ENCODE measurements at places on chromosomes 6 and 20. TPM values are rescaled to one million over a fixed set of nuclear protein-coding genes. Genes with fewer than 3 reads are reported as not detected.
A peak's percentile ranks its signal among the peaks of the same experiment; 100 is the strongest.

DNA sequence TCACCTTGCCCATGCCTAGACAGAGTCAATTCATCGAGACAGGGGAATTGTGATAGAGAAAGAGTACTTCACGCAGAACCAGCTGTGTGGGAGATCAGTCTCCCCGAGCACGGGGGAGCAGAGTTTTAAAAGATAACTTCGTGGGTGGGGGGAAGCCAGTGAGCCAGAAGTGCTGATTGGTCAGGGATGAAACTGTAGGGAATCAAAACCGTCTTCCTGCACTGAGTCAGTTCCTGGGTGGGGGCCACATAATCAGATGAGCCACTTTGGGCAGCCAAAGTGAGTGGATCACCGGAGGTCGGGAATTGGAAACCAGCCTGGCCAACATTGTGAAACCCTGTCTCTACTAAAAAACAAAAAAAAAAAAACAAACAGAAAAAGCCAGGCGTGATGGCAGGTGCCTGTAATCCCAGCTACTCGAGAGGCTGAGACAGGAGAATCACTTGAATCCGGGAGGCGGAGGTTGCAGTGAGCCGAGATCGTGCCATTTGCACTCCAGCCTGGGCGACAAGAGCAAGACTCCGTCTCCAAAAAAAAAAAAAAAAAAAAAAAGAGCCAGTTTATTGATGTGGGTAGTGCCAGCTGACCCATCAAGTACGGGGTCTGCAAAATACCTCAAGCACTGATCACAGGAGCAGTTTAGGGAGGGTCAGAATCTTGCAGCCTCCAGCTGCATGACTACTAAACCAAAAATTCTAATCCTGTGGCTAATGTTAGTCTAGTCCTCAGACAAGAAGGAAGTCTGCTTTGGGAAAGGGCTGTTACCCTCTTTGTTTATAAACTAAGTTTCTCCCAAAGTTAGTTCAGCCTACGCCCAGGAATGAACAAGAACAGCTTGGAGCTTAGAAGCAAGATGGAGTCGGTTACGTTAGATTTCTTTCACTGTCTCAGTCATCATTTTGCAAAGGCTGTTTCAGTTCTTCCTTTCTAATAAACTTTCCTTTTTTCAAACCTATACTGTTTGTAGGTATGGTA is 3.9 kb upstream of the TRIM39 start:
- no peak for DNase-seq

DNA sequence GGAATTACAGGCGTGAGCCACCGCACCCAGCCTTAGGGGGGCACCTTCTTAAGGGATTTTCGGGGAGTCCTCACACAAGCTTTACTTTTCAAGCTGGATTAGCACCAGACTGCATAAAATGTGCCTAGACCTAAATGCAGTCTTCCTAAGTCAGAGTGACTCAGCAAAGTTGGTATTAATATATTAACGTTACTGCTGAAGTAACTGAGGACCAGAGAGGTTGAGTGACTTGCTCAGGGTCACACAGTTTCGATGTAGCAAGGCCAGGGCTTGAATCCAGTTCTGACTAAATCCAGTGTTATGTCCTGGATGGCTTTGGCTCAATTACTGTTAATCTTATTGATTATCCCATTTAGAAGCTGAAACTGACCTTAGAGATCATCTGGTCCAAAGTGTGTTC is 13.4 kb downstream of the EDEM2 start:
- DNase-seq: no peak

DNA sequence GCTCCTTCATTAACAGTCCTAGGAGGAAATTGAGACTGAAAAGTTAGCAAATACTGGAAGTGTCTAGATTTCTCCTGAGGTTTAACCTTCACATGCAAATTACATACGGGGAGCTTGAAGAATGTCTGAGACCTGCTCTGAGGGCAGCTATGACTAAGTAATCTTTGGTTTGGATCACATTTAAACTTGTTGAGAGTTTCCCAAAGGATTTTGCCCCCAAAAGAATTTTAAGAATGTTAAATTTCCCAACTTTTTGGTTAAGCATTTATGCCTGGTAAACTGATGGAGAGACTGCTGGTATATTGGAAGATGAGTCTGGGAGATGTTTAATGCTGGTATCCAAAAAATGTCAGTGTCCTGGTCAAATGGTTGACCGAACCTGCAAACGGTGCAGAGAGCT is 97.0 kb downstream of the RREB1 start:
- no peak for DNase-seq

DNA sequence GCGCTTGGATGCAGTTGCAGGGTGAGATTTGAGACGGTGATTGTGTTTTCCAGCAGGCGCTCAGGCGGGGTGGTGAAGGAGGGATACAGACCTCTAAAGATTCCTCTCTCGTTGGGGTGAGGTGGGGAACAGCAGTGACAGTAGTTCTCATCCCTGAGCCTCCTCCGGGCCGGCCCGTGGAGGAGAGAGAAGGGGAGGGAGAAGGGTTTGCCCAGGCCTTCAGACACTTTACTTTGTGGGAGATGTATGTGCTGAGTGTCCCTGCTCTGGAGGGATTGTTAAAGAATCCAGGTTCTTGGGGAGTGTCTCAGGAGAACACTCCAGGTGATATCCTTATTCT is 41.0 kb downstream of the PSMB9 start:
- DNase-seq: no peak

DNA sequence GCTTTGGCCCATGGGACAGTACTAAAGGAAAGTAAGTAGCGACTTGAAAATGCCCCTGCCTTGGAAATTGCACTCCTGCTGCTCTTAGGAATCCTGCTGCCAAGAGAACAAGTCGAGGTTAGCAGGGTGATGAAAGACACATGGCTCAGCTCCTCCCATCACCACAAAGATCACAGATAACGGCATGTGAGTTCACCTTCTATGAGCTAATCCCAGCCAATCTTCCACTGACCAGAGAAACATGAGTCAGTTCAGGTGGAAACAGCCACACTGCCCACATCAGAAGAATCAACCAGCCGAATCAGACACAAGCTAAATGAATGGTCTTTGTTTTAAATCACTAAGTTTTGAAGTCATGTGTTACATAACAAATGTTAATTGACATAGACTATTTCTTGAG is 106.3 kb downstream of the PRKN start:
- no peak for DNase-seq

DNA sequence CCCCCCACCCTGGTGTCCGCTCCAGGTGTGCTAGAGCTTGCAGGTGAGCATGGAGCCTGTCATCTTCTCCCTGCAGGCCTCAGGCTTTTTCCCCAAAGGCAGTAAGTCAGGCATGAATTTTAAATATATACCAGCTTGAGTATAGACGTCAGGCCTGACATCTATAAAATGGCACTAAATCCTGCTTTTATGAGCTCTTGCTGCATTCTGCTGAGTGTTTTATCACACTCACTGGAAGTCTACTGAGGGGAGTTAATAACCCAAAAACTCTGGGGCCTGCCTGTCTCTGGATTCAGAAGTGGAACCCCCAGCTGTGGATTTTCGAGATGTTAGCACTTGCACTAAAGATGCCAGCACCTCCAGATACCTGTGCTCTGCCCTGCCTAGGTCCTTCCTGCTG is 133.4 kb upstream of the TOP1 start:
- no peak for DNase-seq

- no peak for DNase-seq
These were observed 43.0 kb upstream of the KCNK16 start for GRCh38 chr6:39365281-39366074.

DNA sequence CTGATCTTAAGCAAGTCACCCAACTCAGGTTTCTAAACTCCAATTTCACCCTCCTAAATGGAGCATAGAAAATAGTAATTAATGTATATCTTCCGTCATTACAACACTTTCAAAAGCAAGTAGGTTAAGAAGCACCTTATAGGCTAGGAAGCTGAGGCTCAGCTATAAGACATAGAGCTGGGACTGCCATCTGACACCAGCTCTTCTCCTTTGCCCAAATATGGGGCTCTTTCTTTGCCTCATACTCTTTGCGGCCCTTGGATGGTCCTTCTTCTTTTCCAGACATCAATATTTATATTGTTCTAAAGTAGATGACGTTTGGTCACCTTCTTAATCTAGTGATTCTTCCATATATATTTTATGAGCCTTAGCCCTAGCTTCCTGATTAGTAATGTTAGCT is 413.2 kb downstream of the LMBRD1 start:
- DNase-seq: no peak

- no peak for DNase-seq
These were observed 14.9 kb downstream of the GHRH start for GRCh38 chr20:37246736-37247135.

GRCh38 chr6:135188718-135189117 is 7.6 kb downstream of the MYB start:
- no peak for DNase-seq

GRCh38 chr20:1081891-1082290 is 36.5 kb upstream of the PSMF1 start:
- DNase-seq: no peak

- DNase-seq: no peak
These were observed 676.6 kb downstream of the DHX35 start for GRCh38 chr20:39638731-39639130.

- no peak for DNase-seq
These were observed 42.0 kb upstream of the SLC2A12 start for GRCh38 chr6:134094441-134094840.

DNA sequence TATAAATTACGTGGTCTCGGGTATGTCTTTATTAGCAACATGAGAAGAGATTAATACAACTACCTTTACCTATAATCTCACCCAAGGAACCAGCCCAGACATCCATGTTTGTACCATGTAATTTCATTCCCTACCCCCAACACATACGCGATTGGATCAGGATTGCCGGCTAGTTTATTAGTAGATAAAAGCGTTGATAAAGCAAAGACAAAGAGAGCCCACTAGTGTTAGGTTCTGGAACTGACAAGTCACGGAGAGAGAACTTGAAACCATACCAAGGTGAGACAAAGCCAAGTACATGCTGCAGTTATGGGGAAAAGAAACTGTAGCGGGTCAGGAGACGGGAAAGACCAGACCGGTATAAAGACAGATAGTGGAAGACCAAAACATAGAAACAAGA is 37.4 kb upstream of the FAM135A start:
- DNase-seq: no peak

- DNase-seq: no peak
These were observed 55.0 kb upstream of the BHLHE23 start for GRCh38 chr20:63061771-63062100.

DNA sequence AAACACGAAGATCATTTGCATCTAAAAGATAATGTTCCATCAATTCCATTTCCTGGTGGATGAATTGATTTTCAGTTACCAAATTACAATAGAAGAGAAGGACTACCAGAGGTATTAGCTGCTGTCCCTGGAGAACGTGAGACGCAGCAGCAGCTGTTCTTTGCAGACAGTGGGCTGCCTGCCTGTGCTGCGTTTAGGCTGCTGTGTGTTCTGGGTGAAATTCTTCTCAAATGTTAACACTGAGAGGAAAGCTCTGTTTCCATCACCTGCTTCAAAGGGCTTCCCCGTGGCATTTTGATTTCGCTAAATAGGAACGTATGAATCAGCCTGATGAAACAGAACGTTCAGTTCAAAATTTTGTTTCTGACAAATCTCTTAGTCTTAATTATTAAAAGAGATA is 362.2 kb downstream of the C6orf118 start:
- no peak for DNase-seq

DNA sequence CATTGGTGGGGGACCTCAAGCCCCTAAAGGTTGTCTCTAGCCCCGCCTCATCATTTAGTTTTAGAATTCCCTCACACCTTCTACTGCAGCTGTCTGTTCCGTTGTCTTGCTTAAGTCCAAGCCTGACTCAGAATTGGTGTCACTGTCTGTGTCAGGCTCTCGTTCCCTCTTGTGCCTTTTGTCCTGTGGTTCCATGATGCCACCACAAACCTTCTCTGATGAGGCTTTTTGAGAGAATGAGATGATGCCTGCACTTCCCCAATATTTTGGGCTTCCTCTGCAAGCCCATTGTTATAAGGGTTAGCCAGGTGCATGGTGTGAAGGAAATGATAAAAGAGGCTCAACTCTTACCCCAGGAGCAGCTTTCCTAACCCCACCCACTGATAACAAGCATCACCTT is 8.1 kb upstream of the AKIRIN2 start:
- no peak for DNase-seq

DNA sequence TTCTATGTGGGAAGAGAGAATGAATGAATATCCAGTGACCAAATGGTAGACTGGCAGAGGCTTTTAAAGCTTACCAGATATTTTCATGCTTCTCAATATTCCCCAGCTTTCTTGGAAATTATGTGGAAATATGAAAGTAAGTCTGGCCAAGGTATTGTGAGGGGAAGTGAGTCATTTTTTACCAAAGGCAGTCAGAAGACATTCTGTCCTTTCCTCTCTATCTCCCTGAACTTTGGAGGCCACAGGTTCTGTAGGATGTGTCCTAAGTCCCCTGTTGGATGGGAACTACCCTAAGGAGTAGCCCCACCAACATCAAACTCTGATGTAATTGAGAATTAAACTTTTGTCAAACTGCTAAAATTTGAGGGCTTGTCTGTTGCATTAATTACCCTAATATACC is 593.8 kb upstream of the NRSN1 start:
- no peak for DNase-seq

- no peak for DNase-seq
These were observed 3.2 kb downstream of the IRF4 start for GRCh38 chr6:394641-395289.

DNA sequence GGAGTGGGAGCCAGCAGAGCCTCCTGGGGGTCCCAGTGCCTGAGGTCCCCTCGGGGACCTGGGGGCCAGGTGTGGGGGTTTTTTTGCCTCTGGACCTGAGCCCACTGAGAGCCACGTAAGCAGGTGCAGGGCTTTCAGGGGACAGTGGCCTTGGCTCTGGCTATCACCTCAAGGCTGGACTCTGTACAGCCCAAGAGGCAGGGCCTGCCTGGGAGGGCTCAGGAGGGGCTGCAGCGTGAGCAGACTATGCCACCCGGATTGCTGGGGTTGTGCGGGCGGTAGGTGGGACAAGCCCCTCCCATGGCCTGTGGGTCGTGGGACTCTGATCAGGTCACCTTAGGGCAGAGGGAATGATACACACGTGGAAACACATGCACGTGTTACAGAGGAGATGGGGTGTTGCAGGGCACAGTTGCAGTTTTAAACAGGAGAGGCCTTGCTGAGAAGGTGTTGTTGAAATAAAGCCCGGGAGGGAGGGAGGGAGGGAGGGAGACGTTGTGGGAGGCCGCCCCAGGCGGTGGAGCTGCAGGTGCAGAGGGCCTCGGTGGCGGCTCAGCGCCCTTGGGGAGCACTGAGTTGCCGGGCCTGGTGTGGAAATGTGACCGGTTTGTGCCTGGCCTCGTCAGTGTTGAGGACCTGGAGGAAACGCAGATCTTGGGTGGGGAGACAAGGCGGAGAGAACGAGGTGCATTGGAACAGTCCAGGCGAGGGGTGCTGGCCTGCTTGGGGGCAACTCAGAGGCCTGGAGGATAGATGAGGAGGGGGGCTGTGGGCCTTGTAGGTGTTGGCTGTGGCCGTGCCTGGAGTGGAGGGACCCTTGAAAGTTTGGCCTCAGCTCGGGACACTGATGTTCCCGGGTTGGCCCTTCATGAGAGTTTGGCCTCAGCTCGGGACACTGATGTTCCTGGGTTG is 2.3 kb downstream of the TCEA2 start:
- peak; percentile 60 for DNase-seq

GRCh38 chr6:127618729-127619128 is 41.8 kb downstream of the C6orf58 start:
- DNase-seq: no peak

The CALHM6 gene
- total RNA-seq: 30.6 TPM

The IP6K3 gene
- total RNA-seq: not detected

The CPNE5 gene
- total RNA-seq: 49.8 TPM

The CD109 gene
- 0.15 TPM for total RNA-seq

The ZSCAN9 gene
- 32.0 TPM for total RNA-seq

The ANGPT4 gene
- total RNA-seq: not detected

The FAM209A gene
- 3.3 TPM for total RNA-seq

The LAMA4 gene
- total RNA-seq: not detected

The COL21A1 gene
- total RNA-seq: not detected

The PLCG1 gene
- total RNA-seq: 106 TPM

The MAS1 gene
- not detected for total RNA-seq

The FBXO9 gene
- total RNA-seq: 105 TPM

The HLA-DOB gene
- total RNA-seq: 109 TPM

The FAM209B gene
- 1.9 TPM for total RNA-seq
